ENCODE measurements at places on chromosomes 2 and 18.
A peak's percentile ranks its signal among the peaks of the same experiment; 100 is the strongest.

- DNase-seq: no peak
Observed at GRCh38 chr2:74648009-74648443, at the start of gene M1AP. Gene M1AP, minus strand, starts transcription at chr2:74648330. Its CDS starts 8,055 bp downstream, at chr2:74640275.

DNA sequence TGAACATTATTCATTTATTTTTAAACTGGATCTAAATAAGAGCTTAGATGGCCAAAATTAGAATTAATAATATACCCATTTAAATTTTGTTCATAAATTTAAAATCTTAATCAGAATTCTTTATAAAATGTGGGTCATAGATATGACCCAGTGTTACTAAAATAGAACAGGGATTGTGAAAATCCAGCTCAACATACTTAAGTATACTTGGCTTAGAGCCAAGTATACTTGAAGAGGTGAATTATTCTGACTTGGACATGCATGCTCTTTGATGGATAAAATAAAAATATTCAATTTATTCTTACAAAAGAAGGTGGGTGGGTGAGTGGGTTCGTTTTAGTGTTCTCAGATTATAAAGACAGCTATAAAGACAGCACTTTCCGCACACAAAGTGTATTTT is 70.7 kb downstream of the SPOPL start:
- no peak for DNase-seq

GRCh38 chr2:136381245-136381644 is 263.3 kb upstream of the CXCR4 start:
- no peak for DNase-seq

DNA sequence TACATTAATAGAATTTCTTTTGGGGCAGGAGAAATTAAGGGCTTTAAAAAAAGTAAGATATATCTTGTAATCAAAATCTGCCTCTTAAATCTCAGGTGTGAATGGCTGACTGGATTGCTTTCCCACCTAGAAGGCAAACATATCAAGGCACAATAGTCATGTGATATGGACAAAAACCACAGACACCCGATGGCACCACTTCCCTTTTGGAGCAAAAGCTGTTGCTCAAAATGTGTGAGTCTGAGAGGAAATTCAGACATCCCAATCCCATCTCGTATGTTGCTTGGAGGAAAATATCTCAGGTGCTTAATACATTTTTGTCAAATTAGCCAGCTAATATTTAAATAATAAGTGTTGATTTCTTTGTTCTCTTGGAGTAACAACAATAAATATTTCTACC is 120.7 kb downstream of the KCNF1 start:
- no peak for DNase-seq

DNA sequence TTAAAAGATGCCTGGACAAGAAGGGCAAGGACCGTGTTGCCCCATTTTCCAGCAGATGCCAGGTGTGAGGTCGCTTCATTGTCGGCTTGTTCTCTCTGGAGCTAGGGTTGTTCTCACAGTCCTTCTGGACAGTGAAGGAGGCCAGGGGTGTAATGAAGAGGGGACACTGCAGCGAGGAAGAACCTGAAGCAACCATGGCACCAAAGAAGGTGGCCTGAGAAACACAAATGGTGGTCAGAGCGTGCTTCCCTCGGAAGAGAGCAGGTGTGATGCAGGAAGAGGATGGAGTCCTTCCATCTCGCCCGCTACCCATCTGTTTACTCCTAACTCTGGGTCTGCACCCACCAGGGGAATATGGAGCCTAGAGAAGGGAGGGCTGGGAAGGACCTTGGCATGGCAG is 50.3 kb upstream of the TWIST2 start:
- DNase-seq: no peak

DNA sequence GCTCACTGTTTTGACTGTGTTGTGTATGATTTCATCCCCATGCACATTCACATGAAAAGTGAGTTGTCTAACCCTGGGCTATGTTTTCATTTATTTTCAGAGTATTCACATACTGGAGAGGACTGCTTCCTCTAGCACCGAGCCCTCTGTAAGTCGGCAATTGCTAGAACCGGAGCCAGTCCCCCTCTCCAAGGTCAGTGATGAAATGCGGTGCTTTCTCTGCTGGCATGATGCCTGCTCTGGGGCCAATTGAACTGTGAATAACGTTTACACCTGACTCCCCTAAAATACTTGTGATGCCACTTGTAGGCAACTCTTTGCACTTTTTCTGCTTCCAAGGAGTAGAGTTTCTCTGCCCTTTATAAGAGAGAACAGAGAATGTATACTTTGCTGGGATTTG is 126.9 kb downstream of the PRKRA start:
- DNase-seq: no peak

- no peak for DNase-seq
Observed at GRCh38 chr2:39661826-39662225, 3.9 kb upstream of the TMEM178A start.

- no peak for DNase-seq
Observed at GRCh38 chr2:209145941-209146681, 277.7 kb upstream of the MAP2 start.

DNA sequence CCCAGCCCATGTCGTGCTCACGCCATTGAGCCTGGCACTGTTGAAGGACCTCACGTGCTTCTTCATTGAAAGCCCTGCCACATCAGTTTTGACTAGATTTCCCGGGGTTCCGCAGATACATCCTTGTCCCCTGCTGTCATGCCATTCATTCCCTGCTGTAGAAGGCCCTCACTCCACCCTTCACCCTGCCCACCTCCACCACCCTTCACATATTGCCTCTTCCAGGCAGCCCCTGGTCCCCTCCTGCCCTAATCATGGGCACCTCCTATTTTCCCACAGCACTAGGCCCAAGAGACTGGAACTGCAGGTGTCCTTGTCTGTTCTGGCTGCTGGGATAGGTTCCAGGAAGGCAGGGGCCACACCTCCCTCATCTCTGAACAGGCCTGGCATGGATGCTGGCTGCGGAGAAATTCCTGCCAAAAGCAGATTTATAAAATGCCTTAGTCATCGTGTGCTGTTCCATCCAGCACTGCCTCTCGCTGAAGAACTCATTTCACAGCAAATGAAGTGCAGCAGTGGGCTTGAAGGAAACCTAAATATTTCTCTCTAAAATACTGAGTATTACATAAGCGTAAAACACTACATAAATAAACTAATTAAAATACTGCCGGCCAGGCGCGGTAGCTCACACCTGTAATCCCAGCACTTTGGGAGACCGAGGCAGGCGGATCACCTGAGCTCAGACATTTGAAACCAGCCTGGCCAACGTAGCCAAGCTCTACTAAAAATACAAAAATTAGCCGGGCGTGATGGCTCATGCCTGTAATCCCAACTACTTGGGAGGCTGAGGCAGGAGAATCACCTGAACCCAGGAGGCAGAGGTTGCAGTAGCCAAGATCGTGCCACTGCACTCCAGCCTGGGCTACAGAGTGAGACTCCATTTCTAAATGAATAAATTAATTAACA is 38.4 kb downstream of the EIF4E2 start:
- DNase-seq: peak; percentile 74

DNA sequence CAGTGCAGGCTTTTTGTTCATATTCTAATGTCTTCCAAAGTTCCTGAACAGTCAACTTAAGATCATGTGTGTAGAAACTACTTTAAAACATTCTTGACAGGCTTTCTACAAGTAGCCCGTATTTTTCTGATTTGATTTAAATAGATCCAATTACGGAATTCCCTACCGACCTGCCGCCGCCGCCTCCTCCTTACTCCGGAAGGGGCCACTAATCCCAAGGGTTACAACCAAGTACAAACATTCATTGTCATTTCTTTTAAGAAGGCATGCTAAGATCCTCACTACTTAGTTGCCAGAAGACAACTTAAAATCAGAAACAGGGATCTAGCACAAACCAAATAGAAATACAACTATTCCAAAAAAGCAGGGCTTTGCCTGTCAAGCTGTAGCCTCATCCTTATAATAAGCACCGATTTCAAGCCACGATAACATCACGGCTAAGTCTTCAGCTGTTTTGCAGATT is 784 bp downstream of the WDR33 start:
- no peak for DNase-seq

DNA sequence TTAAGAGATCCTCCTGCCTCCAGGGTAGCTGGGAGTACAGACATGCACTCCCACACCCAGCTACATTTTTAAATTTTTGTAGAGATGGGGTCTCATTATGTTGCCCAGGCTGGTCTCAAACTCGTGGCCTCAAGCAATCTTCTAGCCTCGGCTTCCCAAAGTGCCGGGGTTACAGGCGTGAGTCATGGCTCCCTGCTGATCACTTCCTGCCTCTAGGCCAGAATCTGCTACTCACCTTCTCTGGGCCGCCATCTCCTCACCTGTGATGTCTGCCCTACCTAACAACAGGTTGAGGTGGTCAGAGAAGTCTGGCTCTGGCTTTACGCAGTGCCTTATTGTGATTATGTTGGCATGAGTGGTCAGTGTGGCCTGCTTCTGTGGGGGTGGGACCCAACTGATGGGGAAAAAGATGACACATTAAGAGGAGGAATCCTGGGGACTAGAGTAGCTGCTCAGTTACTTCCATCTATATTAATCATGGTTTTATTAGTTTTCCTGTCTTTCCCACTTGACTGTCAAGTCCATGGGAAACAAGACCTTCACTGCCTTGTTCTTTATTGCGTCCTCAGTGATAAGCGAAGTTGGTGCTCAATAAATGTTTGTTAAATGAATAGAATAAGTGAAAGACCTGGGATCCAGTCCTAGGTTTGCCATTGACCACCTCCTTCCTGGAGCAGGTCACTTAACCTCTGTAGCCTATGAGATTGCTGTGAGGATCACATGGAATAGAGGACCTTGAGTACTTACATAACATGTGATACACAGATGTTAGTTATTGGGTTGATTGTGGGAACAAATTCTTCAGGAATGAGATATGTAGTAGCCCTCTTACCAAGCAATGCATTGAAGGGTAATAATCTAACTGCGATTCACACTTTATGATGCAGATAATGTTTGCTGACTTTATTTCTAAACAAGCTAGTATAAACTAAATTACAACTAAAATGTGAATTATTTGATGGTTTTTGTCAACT is 15.7 kb downstream of the KCTD1 start:
- DNase-seq: no peak

DNA sequence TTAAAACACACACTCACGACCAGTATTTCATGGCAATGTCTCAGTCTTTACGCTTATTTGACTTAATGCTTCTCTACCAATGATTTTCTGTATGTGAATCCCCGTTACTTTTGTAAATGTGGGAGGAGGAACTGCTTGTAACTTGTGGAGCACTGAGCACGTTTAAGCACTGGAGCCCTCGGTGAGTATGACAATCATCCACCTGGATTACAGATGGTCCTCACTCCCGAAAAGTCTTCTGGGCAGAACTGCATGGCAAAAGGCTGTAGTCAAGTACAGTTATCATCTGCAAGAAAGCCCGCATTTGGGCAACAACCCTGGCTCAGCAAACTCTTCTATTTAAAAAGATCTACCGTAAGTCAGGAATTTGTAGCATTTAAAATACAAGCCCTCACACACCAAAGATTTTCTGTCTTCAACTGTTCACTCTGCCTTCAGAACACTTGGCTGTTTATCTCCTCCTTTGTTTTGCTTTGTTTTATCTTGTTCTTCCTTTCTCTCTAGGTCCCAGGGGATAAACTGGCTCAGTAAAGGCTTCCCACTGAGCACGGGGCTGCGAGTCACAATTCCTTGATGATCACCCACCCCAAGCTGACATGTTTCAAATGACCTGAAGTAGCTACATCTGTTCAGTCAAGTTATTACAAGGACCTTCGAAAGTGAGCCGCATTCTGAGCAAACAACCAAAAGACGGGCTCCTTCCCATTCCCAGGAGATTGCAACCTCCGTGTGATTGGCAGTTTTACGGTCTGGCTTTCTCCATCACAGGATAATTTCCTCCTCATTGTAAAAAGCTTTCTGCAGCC is 102.2 kb downstream of the DLGAP1 start:
- DNase-seq: no peak

Measured in astrocyte of the cerebellum (primary cell).